ENCODE measurements at places on chromosomes 12 and 14. TPM values are rescaled to one million over a fixed set of nuclear protein-coding genes. Genes with fewer than 3 reads are reported as not detected.

GRCh38 chr12:75705749-75706711 is 194.6 kb upstream of the KRR1 start:
- no peak for DNase-seq

The TPH2 gene
- not detected for total RNA-seq

DNA sequence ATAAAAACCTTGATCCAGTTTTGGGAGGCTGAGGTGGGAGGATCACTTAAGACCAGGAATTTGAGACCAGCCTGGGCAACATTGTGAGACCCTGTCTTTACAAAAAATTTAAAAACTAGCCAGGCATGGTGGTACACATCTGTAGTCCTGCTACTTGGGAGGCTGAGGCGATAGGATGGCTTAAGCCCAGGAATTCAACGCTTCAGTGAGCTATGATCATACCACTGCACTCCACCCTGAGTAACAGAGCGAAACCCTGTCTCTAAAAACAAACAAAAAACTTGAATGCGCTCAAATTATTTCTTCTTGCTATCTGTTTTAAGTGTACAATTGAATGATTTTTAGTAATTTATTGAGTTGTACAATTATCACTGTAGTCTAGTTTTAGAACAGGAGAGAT is 20.1 kb downstream of the WDR20 start:
- DNase-seq = no peak

The FICD gene
- total RNA-seq = 3.3 TPM

The ASCL1 gene
- not detected for total RNA-seq

GRCh38 chr12:29733060-29733459 is 50.7 kb downstream of the TMTC1 start:
- no peak for DNase-seq

The SMAGP gene
- total RNA-seq = 29.3 TPM

Measured in epithelial cell of proximal tubule (primary cell).